Type B pancreatic cell (in vitro differentiated cells): ENCODE measurements at places on chromosomes 6 and 20.

- no peak for DNase-seq
Observed at GRCh38 chr20:63505281-63505680, 6.4 kb upstream of the EEF1A2 start.

DNA sequence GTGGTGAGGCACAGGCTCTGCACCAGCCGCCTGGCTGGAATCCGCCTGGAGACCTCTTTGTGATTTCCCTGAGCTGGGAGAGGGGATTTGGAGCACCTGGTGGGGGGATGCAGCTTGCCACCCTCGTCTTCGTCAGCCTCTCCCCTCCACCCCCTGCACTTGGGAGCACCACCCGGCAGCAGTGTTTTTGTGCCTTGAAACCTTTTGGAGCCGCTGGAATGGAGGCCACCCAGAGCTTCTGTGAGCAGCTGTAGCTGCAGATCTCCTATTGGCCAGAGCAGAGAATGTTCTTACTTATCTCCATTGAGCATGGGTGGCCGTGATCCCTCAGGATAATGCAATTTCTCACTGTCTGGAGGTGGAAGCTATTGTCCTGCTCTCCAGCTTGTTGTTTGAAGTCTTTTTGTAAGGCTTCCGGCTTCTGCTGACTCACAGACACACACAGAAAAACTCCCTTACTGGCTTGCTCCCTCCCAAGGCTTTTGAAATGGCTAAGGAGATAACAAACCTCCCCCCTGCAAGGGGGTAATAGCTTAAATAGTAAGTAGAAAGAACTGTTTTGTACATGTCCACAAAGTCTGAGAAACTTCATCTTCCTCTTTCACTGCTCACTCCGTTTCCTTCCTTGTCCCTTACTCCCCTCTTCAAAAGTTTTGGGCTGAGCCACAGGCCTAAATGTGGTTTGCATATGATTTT, 271.2 kb downstream of the PRL start:
- no peak for DNase-seq

DNA sequence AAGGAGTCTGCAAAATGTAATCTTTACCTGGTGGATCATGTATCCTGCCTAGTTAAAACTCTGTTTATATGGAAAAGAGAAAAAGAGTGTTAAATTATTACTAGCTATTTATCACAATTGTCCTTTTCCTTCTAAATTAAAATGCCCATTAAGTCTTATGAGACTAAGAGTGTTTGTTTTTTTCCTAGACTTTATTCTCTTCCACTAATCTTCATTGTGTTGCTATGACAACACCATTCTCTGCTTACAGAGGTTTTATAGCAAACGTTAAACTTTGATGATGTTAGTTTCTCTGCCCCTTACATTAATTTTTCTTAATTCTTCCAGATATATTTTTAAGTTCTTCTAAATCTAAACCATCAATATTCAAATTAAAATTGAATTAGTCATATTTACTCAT, 420.8 kb downstream of the TBC1D32 start:
- no peak for DNase-seq

DNA sequence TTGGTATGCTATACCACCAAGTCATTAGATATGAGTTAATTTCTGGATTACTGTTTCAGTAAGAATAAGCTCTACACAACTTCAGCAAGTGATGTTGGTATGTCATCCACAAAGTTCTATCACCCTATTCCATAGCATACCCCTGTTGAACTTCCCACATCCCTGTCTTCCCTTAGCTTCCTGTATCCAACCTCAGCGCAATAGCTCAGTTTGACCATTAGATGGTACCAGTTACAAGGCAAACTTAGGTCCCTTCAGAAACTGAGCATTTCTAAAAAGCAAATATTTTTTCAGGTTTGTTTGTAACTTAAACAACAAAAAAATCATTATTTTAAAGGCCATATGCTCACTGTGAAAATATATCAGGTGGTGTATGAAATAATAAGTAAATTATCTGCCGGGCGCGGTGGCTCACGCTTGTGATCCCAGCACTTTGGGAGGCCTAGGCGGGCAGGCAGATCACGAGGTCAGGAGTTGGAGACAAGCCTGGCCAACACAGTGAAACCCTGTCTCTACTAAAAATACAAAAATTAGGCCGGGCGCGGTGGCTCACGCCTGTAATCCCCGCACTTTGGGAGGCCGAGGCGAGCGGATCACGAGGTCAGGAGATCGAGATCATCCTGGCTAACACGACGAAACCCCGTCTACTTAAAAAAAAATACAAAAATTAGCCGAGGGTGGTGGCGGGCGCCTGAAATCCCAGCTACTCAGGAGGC, 8.8 kb upstream of the MOG start:
- DNase-seq: no peak

- DNase-seq: no peak
Observed at GRCh38 chr6:56842686-56843475, 112.0 kb upstream of the BEND6 start.
